ENCODE measurements at places on chromosomes 5 and 9. TPM values are rescaled to one million over a fixed set of nuclear protein-coding genes. Genes with fewer than 3 reads are reported as not detected.

The ARID3C gene
- total RNA-seq, result not detected

The SOHLH1 gene
- not detected for total RNA-seq

The CEP72 gene
- 1.9 TPM for total RNA-seq

The ADAMTS13 gene
- 1.9 TPM for total RNA-seq

The COL5A1 gene
- total RNA-seq, result 23.9 TPM

The NIPAL4 gene
- not detected for total RNA-seq

The HAVCR2 gene
- 16.6 TPM for total RNA-seq

The ECM2 gene
- 57.8 TPM for total RNA-seq

The RMRP gene
- 5,401 TPM for total RNA-seq

The SLIT3 gene
- 72.3 TPM for total RNA-seq

The PRR16 gene
- total RNA-seq, result 10.1 TPM

The PRXL2C gene
- total RNA-seq, result 26.2 TPM

The NUTM2F gene
- not detected for total RNA-seq

The IL3 gene
- not detected for total RNA-seq

The BTNL3 gene
- 0.22 TPM for total RNA-seq

The HMCN2 gene
- total RNA-seq, result 9.2 TPM

The PCDHGB1 gene
- 1.7 TPM for total RNA-seq

The C5orf58 gene
- 2.3 TPM for total RNA-seq

The SURF1 gene
- total RNA-seq, result 57.3 TPM

The ALDH7A1 gene
- total RNA-seq, result 35.8 TPM
